Dorsolateral prefrontal cortex (tissue), 122 donors: ENCODE measurements at places on chromosomes 1 and 21.

DNA sequence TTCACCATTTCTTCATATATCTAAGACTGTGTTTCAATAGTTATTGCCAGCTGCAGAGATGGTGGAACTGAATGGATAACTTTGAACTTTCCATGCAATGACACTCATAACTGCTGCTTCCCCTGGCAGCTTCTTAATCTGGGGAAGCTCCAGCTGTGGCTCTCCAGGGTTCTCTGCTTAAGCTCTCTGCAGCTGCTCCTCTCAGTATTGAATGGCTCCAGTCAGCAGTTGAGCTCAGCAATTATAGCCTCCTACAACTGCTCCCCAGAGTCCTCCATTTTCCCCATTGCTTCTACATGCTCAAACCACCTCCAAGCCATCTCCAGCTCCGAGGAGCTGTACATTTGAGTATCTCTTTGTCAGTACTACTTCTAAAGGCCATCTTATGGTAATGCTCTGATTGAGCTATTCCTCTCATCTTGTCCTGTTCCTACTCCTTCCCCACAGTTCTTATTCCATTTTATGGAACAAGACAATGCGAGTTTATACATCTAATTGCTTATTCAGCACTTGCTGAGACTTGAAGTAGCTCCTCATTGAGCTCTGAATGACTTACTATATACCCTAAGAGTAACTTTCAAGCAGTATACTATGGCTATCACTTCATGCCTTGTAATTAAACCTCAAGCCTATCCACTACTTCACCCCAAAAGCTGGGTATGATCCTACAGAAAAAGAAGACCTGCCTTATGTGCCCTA is 362.4 kb downstream of the NEGR1 start:
- DNase-seq = no peak

- DNase-seq = no peak
Observed at GRCh38 chr1:230502306-230502705, 76.2 kb upstream of the PGBD5 start.

GRCh38 chr1:188261849-188262248 is 1433.1 kb downstream of the PLA2G4A start:
- no peak for DNase-seq

DNA sequence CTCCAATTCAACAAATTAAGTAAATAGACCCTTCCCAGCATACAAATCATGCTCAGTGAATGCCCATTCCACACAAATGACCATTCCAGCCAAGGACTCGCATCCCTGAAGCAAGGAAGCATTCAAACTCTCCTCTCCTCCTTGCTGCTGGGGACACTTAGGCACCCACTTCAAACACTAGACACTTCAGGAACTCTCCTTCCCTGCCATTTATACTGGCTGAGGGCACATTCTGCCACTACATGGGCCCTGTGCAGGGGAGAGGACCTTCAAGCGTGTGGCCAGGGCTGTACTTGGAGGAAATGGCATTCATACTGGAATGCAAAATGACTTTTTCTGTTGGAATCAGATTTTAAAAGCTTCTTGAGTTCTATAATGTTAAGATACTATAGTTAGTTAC is 22.3 kb downstream of the GJA5 start:
- no peak for DNase-seq

DNA sequence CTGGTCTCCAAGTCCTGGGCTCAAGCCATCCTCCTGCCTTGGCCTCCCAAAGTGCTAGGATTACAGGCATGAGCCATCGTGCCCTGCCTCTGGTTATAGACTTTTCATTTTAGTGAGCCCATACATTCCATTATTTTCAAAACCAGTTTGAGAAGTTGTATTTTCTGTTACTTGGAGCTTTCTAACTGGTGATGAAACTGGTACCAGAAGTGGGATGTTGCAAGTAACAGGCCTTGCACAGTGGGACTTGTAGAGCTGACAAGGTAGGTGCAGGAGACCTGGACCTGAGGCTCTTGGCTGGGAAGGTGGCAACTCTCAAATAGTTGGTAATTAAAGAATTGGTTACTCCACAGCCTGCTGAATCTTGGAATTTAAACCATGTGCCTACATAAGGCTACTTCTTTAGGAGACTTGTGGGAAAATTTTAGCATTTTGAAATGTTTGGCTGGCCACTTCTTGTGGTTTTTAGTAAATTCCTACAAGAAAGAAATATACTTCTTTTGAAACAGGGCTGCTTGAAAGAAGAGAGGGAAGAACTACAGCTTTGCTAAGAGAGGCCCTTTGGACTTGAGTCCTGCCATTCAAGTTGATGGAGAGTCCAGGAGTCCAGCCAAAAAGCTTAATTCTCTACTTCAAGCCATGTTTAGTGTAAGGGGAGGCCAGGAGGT is 9.8 kb upstream of the ALPL start:
- DNase-seq = no peak

DNA sequence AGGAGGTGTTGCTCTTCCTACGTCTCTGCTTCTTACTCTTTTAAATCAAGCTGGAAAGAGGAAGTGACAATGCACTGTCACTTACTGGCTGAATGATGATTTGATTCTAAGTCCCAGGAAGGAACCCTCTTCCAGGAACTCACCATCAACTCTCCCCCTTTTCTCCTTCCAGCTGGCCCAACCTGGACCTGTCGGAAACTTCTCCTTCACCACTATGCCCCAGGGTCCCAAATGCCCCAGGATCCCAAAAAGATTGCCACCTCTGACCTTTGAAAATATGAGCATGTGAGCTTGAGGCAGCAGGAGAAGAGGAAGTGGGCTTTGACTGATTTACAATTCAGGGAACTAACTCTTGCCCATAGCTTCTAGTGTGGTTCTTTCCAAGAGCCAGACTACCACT is 5.3 kb upstream of the ADAMTS5 start:
- no peak for DNase-seq

DNA sequence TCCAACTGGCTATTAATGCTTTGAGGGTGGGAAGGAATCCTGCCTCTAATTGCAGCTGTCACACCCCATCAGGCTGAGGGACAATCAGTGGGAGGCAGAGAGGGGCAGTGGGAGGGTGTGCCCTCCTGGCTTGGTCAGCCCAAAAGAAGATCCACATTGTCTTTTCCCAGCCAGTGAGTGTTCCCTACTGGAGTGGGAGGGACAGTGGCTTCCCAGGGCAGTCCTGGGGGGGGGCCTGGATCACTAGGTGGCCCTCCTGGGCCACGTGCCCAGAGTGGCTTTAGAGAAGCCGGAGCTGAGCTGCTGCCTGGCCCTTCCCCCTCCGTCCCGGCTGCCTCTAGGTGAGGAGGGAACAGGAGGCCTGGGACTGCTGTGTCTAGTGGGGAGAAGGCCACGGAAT is 14.0 kb downstream of the INKA2 start:
- DNase-seq = no peak

- no peak for DNase-seq
Observed at GRCh38 chr1:200899015-200899386, 4.3 kb downstream of the INAVA start.

DNA sequence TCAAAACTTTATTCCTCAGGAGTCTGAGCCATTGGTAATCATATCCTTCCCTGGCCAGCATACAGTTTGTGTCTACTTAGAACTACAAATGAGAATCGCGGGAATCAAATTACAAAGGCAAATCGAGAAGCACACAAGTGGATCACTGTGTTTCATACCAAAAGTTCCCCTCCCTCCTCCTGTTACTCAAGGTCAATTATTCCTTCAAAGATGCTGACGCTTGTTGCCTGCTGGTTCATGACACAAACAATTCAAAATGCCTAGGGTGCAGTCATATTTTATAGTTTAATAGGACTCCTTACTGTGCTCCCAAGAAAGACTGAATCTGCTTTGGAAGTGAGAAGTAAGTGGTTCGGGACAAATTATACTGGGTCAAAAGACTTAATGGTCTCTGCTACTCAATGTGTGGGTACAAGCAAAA is 93.0 kb upstream of the PBX1 start:
- no peak for DNase-seq

- DNase-seq = no peak
Observed at GRCh38 chr1:56824271-56824670, 5.1 kb upstream of the FYB2 start.

DNA sequence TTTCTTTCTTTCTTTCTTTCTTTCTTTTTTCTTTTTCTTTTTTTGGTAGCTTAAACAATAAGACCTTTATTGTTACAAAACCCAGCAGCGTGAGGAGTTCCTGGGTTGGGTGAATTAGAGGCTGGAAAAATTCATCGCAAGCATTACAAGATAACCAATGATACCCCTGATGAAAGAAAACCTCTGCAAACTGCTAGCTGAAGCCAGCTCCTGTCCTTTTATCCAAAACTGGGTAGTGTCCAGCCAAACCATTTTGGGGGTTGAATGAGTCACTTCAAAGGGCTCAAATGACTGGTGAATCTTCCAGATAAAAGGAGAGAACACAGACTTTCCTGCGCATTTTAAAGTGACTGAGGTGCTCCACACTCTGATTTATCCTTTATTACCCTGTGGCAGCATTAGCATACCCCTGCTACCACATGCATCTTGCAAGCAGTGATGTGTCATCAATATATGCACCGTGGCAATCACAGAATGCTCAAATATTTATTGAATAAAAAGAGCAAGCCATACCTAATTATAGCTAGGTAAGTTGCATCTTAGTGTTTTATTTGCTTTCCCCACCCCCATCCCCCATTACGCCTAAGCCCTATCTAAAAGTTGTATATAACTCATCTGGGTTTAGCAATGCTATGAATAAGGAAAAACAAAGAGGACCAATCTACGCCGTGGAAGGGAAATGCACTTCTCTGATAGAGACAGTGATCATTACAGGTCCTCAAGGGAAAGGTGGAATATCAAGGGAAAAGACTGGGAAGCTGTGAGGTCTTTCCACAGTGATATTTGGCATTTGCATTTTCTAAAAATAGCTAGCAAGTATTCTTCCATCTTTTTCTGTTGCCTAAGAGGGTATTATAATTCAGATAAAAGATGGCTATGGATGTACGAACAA is 32.4 kb upstream of the CEP350 start:
- no peak for DNase-seq

DNA sequence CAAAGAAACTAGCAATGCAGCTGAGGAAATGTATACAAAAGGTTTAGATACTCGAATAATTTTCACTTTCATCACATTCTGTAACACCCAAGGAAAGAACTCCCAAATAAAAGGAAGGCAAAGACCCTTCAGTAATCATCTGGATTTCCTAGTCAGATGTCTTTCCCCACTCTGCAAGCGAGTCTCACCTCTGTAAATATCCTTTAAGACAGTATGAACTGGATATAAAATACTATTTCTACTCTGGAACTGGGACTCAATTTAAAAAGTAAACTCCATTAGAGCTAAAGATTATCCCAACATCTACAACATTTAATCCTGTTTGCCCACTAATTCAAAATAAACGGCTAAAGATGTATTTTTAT is 27.0 kb downstream of the C2CD2 start:
- no peak for DNase-seq

- DNase-seq = no peak
Observed at GRCh38 chr1:66695116-66695515, 57.1 kb upstream of the DYNLT5 start.

- no peak for DNase-seq
Observed at GRCh38 chr21:33055991-33056390, 13.9 kb upstream of the OLIG1 start.

- DNase-seq = no peak
Observed at GRCh38 chr1:93288558-93288957, 57.1 kb upstream of the DR1 start.

DNA sequence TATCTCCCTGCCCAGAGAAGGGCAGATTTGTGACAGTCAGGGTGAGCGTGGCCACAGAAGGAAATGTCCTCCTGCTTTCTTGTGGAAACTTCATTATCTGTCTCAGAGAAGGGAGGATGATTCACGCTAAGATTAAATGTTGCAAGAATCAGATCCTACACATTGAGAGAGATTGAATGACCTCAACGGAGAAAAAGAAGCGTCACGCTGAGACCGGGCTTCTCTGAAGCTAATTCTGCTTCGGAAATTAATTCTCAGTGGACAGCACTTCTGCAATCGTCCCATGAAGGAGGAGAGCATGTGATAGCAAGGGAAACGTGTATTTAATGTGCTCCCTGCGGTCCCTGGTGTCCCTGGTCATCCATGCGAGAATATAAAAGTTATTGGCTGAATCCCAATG is 19.8 kb upstream of the C1orf21 start:
- DNase-seq = no peak

DNA sequence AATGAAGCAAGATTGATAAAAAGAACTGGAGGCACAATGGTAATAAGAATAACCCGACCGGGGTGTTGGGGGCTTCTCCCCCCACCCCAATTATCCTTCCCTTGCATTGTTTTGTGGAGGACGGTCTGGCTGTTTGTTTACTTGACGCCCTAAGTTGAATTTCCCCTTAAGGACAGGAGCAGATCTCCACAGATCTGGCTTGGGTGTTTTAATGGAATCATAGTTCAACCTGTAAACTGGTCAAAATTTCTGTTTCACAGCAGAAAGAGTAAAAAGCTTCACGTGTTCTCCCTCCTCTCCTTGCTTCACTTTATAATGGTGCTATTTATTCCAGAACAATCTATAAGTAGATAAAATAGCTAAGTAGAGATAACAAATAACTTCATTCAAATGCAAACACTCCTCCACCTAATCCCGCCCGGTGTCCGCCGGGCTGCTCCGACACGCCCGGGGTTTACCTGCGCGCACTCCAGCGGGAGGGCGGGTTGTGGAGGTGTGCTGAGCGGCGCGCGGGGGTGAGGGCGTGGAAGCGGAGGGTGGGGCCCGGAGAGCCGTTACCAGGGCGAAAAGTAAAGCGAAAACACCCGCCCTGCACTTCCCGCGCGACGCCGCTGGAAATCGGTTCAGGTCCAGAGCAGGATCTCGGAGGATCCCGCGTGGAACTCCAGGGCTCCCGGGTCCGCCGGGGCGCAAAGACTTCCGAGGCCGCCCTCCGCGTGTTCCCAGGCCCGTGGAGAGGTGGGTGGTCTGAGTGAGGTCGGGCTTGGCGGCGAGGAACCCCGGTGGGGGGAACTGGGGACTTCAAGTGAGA is 2.0 kb upstream of the ATF3 start:
- no peak for DNase-seq

DNA sequence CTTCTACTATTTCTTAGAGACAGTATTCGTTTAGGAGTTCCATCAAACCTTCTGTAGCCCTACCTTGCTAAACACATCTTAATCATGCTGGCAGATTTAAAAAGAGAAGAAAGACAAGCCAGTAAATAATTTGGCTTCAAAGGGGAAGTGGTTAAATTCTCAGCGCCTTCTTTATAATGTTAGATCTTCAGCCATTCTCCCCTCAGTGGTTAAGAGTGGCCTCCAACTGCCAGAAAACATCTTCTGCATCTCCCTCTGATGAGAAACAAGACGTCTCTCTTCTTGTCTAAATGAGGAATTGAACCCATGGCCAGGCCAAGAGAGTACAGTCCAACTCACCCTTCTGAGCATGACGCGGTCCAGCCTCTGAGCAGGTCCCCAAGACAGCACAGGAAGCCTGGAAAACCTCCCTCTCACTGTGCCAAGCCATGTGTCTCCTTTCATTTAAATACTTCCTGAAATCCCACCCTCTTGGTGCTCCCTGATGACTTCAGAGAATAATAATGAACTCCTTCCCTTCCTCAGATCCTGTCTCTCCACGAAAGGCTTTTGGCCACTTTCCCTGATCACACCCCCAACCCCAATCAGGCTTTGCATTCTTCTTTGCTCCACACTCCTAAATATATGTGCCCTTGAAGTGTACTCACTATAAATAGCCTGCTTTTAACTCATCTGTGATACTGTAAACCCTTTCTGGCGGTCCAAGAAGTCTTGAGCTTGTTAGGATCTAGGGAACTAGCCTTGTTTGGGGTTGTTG is 16.4 kb upstream of the LRRC52 start:
- no peak for DNase-seq
